ENCODE measurements at places on chromosomes 4 and X.

GRCh38 chr4:77264826-77265225 is 107.8 kb downstream of the CCNG2 start:
- H3K36me3 ChIP-seq: no peaks in the 10 kb centered on the region
- H3K4me3 ChIP-seq: no peak overlapping the region
- H3K4me1 ChIP-seq: no peaks in the 10 kb centered on the region
- peaks cover 5% of the 10 kb centered on the region for H3K27me3 ChIP-seq
- DNase-seq: no peak

DNA sequence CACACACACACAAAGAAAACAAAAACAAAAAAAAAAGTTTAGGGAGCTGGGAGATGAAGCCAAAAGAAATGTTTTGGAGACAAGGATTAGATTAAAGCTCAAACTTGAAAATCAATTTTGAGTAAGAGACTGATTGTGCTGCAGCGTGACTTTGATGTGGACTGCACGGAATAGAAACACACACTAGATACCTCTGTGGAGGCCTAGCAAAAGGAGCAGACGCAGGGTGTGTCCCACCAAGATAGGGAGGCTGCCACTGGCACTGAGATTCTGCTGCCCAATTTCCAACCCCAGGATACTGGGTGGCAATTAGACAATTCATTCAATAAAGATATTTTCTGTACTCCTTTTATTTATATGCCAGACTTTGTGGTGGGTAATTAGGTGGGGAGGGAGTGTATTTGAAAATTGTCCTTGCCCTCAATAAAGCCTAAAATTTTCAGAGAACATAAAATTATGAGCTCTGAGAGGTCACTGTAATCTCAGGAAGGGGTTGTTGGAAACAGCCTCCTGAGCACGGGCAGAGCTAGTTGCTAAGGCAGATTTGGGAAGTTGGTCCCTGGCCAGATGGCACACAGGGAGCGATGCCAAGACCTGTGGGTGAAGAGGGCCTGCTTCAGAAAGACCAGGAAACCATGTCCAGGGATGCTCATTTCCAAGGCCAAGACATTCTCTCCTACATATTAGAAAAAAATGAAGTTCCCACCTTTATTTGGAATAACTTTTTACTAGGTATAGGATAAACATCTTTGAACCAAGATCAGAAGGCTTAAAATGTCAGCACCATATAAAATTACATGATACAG is 1.9 kb upstream of the PPP3CA start:
- peak overlapping the region; percentile 90 for H3K4me3 ChIP-seq
- peaks cover 24% of the 10 kb centered on the region for H3K4me1 ChIP-seq
- H3K27me3 ChIP-seq: peaks cover 23% of the 10 kb centered on the region
- no peaks in the 10 kb centered on the region for H3K36me3 ChIP-seq
- H3K27ac ChIP-seq: no peak overlapping the region

DNA sequence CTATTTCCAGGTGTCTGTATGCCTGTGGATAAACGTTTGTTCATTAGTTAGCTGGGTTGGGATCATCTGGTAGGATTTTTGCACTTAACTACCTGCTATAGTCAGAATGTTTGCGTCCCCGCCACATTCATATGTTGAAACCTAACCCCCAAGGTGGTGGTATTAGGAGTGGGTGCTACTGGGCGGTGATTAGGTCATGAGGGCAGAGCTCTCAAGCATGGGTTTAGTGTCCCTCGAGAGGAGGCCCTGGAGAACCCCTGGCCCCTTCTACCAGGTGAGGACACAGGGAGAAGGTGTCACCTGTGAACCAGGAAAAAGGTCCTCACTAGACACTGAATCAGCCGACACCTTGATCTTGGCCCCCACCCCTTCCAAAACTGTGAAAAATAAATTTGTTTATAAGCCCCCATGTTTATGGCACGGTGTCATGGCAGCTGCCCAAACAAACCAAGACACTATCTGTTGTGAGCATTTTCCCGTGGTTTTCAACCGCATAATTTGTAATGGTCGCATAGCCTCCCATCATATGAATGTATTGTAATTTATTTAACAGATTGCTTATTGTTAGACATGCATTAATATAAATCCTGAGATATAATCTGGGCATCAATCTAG is 92.7 kb upstream of the TRIM2 start:
- H3K36me3 ChIP-seq: no peaks in the 10 kb centered on the region
- H3K4me1 ChIP-seq: peaks cover 14% of the 10 kb centered on the region
- H3K27ac ChIP-seq: no peak overlapping the region
- peaks cover 2% of the 10 kb centered on the region for H3K27me3 ChIP-seq
- no peak for DNase-seq

GRCh38 chr4:143700416-143701352 is at the start of gene FREM3:
Gene FREM3, minus strand, starts transcription at chr4:143700675. Its CDS starts 0 bp downstream, at chr4:143700675.
- H3K36me3 ChIP-seq: no peaks in the 10 kb centered on the region
- H3K4me1 ChIP-seq: peaks cover 5% of the 10 kb centered on the region
- H3K4me3 ChIP-seq: peak within 1 kb of the TSS; percentile 48
- peaks cover 40% of the 10 kb centered on the region for H3K27me3 ChIP-seq
